ENCODE measurements at places on chromosomes 1 and 21.

DNA sequence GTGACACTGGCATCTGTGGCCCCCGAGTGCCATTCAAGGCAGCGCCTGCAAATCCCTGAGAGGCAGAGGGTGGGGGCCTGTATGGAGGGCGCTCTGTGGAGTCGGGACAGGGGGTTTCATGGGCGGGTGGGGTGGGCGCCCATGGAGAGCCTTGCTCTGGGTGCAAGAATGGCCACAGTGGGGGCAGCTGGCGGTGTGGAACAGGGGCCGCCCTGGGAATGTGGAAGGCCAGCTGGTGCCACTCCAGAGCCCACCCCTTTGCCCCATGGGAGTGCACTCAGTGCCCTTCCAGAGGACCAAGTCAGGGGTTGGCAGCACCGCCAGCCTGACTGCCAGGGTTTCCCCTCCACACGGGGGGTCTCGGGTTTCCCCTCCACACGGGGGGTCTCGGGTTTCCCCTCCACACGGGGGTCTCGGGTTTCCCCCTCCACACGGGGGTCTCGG lies 55.0 kb upstream of the TRAPPC10 start:
- DNase-seq, result no peak

GRCh38 chr1:96804648-96805047 lies 83.1 kb downstream of the PTBP2 start:
- no peak for DNase-seq

- DNase-seq, result no peak
Observed at GRCh38 chr1:230144758-230145504, 77.9 kb downstream of the GALNT2 start.

DNA sequence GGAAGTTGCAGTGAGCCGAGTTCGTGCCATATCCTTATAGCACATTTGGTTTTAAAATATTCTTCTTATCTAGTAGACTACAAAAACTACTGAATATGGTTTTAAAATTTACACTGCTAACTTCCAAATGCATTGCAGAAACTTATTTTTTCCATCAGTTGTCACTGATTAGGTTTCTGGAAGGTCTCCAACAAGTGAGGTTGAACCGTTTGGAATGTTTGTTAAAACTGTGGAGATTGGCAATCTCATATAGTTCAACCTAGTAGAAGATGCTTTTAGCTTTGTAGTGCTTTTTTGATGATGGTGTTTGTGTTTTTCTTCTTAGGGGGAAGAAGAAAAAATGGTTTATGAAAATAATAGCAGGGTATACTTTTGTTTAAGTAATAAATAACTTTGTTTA lies 12.9 kb downstream of the CENPF start:
- no peak for DNase-seq

- DNase-seq, result no peak
Observed at GRCh38 chr1:151846062-151846568, 6.5 kb upstream of the C2CD4D start.

- no peak for DNase-seq
Observed at GRCh38 chr1:10911490-10912166, 100.8 kb upstream of the TARDBP start.

DNA sequence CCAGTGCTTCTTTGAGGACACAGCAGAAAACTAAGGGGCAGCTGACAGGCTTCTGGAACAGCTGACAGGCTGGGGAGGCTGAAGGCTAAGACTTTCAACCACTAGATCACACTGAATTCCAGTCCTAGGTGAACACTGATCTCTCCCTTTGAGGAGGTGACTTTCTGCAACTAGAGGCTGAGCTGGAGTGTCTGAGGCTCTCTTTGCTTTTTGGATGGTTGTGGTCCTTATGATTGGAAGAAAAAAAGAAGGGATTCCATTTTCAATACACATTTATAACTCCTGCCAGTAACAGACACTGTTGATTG lies 1.4 kb downstream of the IL6R start:
- no peak for DNase-seq

- no peak for DNase-seq
Observed at GRCh38 chr21:15022608-15023261, 42.1 kb downstream of the NRIP1 start.

- DNase-seq, result no peak
Observed at GRCh38 chr1:166174108-166174507, 7.3 kb upstream of the FAM78B start.

- DNase-seq, result no peak
Observed at GRCh38 chr1:247293047-247293446, 37.2 kb downstream of the VN1R5 start.

DNA sequence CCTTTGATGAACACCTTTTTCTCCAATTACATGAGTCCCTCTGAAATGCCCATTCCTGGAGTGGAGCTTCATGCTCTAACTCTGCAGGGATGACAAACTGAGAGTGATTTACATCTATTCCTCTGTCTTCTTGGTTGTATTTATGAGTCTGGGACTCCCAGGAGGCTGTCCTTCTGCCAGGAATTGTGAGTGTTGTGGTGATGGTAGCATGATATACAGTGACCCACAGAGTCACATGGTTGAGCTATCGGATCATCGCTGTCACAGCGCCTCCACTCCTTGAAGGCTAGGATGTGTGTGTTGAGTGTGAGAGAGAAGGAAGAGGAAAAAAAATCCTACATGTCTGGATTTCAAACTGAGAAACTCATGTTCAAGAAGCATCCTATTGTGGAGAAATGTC lies 163.4 kb upstream of the CACNA1E start:
- no peak for DNase-seq

GRCh38 chr21:43995521-43996105 lies 16.5 kb upstream of the TRAPPC10 start:
- DNase-seq, result no peak

- DNase-seq, result no peak
Observed at GRCh38 chr1:221701570-221702186, 40.2 kb downstream of the DUSP10 start.
